ENCODE measurements at places on chromosomes 4 and X.
A peak's percentile ranks its signal among the peaks of the same experiment; 100 is the strongest.

- no peak for DNase-seq
Measured at GRCh38 chrX:145393702-145394235, 146.5 kb downstream of the SPANXN1 start.

GRCh38 chr4:147617841-147618691, 869 bp downstream of the TMEM184C start:
- no peak for DNase-seq

DNA sequence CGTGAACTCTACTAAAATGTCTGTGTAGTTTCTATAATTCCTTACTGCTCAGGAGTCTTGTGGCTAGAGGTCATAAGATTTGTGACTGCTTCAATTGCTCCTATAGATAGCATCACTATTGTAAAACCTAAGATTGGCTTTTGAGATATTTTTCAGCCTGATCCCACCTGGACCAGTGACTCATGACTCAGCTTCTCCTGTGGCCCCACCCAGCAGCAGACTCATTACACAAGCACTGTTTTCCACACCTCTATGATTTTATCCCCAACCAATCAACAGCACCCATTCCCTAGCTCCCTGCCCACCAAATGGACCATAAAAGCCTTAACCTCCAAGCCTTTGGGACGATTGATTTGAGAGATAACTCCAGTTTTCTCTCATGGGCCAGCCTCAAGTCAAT, 1157.0 kb upstream of the INTU start:
- DNase-seq: no peak

DNA sequence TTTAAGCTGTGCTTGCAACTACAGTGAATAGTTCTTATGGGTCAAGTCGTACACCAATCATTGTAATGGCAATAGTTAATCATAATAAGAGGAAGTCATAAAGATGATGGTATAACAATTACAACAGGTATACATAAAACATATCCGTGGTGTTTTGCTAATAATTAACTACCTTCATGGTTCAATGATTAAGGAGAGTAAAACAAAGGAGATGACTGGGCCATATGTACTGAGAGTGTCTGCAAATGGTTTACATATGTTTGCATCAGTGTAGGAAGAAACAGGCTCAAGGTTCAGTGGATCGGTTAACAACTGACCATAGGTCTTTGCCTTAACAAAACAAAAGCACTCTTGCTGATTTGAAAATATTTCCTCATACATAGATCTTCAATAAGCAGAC, 253.0 kb downstream of the COX7B2 start:
- DNase-seq: peak; percentile 72

GRCh38 chrX:135425026-135425965, 3.6 kb downstream of the SMIM10L2A start:
- DNase-seq: no peak

DNA sequence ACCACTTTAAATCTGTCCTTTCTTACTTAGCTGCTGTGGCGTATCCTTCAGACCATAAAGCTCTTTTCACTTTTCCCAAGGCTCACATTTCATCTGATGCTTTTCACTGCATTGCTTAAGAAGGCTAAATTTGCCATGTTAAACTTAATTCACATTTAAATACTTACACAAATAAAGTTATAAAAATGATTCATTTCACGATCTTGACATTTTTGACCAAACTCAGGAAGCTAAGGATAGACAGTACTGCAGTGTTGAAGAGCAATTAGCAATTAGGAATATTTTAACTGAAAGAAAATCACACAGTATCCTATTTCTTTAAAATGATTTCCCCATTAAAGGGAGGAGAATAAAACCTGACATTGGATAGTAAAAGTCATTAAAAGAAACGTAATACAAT, 1038.6 kb downstream of the STPG2 start:
- DNase-seq: no peak

GRCh38 chrX:140815868-140816267, 106.3 kb downstream of the LINC00632 start:
- DNase-seq: no peak

- no peak for DNase-seq
Measured at GRCh38 chr4:40301603-40302002, 33.5 kb upstream of the CHRNA9 start.

DNA sequence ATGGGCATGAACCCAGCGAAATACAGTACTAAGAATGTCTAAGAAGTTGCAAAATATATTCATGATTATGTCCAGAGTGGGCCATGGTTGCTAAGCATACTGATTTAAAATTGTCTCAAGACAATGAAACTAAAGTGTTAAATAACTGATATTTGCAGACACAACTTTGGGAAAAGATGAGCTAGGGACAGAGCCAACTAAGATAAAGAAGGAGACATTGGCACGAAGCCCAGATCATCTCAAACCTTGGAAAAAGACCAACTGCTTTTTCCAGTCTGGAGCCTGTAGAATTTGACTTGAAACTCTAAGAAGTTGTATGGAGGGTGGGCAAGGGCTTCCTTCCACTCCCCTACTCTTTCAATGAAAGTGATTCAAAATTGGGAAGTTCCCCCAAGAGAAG, 108.5 kb upstream of the GLRA2 start:
- no peak for DNase-seq

DNA sequence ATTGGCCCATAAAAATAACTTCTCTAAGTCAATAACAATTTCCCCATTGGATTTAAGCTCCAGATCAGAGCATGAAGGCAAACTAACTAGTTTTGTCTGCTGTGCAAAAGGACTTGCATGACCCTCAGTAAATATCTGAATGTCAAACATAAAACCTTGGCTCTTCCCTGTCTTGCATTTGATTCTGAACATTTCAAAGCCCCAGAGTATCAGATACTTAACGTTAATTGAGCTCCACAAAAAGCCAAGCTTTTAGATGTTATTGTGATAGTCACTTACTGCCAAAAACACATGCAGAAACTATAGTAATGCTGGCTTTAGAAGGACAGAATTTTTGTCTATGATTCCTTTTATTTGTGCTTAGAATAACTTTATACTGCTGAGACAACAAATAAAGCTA, 664.2 kb downstream of the ADGRL3 start:
- DNase-seq: no peak

DNA sequence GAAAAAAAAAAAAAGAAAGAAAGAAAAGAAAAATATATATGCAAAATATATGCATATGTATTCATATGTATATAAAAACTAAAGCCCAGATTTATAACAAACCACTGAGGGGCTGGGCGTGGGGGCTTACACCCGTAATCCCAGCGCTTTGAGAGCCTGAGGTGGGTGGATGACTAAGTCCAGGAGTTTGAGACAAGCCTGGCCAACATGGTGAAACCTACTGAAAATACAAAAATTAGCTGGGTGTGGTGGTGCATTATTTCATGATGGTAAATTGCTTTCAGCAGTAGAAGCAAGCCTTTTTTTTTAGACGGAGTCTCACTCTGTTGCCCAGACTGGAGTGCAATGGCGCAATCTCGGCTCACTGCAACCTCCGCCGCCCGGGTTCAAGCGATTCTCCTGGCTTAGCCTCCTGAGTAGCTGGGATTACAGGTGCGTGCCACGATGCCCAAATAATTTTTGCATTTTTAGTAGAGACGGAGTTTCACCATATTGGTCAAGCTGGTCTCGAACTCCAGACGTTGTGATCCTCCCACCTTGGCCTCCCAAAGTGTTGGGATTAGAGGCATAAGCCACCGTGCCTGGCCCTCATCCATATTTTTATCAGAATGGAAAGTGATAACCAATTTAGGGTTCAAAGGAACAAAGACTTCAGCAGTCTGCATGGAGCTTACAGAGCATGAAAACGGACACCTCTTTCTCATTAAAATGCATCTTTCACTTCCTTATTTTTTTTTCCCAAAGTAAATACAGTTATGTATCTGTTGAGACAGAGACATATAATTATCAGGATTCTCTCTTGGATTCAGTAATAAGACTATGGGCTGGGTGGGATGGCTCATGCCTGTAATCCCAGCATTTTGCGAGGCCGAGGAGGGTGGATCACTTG, 27.7 kb upstream of the MOB1B start:
- DNase-seq: no peak

- no peak for DNase-seq
Measured at GRCh38 chr4:2259541-2260343, 2.2 kb downstream of the MXD4 start.

DNA sequence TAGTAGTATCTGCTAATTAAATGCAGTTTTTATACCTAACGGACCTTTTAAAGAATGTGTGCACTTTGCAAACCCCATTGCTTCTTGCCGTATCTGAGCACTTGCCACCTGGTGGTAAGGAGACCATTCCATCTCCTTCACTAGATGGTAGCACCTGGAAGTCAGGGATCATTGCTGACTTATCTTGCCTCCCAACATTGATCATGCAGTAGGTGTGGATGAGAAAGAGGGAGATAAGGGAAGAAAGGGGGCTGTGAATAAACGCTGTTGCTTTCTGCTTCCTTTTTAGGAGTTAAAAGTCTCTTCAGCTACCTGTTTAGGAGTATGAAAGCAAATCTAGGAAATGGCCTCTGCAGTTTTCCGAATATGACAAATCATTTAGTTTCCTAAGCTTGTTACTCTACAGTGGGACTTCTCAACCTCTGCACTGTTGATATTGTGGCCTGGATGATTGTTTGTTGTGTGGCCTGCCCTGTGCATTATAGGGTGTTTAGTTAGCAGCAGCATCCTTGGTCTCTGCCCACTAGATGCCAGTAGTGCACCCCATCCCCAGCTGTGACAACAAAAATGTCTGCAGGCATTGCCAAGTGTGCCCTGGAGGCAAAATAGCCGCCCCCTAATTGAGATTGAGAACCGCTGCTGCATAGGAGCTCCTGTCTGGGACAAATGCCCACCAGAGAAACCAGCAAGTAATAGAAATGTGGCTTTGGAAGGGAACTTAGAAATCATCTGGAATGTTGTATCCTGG, 38.8 kb downstream of the GAB1 start:
- DNase-seq: no peak

DNA sequence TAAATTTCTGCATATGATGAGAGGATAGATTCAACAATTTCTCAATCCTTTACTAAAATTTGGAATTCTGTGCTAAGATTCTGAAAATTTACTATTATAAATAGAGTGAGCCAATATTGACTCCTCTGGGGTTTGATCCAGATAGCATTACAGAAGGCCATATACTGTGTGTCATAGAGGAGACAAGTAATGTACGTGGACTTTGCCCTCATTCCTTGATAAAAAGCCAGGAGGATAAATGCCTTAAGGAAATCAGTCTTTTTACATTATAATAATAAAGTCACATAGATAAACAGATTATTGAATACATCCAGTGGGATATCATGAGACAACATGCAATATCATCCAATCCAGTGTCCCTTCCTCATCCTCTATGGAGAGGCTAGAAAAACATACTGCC, 188.0 kb upstream of the HDX start:
- peak; percentile 30 for DNase-seq

GRCh38 chr4:77264826-77265225, 107.8 kb downstream of the CCNG2 start:
- DNase-seq: no peak

- DNase-seq: no peak
Measured at GRCh38 chr4:152325831-152326230, 210.1 kb downstream of the FBXW7 start.

GRCh38 chr4:185566972-185567371, 31.7 kb upstream of the PDLIM3 start:
- peak; percentile 80 for DNase-seq

DNA sequence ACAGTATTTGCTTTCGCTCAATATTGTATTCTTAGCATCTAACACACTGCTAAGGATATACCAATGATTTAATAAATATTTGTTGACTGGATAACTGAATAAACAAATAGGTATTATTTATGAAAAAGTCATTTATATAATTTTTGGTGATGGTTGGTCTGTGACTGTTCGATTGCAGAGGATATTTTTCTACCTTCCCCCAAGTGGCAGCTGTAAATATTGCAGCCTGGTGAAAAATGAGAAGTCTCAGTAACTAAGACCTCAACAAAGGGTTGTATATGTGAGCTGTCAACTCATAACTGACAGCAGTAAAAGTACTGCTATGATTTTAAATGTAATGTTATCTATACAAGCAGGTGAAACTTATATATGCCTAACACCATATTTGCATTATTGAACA, 36.0 kb downstream of the HTR2C start:
- no peak for DNase-seq

DNA sequence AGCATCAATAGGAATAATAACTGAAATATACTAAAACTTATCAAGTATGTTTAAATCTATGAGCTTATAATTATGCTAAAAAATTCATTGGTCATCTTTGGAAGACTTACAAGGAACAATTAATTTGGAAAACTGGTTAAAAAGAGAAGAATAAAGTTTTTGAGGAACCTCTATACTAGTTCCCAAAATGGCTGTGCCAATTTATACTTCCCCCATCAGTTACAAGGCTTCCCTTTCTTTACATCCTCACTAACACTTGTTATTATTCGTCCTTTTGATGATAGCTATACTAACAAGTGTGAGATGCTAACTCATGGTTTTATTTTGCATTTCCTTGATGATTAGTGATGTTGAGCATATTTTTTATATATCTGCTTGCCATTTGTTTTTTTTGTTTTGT, 17.1 kb downstream of the OGT start:
- DNase-seq: no peak

- DNase-seq: no peak
Measured at GRCh38 chr4:168688584-168688983, 191.7 kb downstream of the PALLD start.

DNA sequence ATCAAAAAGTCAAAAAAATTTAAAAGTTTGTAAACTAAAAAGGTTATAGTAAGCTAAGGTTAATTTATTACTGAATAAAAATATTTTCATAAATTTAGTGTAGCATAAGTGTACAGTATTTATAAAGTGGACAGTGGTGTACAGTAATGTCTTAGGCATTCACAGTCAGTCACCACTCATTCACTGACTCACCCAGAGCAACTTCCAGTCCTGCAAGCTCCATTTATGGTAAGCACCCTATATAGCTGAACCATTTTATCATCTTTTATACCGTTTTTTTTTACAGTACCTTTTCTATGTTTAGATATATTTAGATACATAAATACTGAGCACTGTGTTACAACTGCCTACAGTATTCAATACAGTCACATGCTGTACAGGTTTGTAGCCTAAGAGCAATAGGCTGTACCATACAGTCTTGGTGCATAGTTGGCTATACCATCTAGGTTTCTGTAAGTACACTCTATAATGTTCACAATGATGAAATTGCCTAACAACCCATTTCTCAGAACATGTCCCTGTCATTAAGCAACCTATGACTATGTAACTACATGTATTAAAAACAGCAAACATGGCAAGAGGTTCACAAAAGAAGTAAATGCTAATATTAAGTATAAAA, 18.6 kb downstream of the ACSL4 start:
- DNase-seq: no peak

- DNase-seq: peak; percentile 9
Measured at GRCh38 chrX:131366407-131366806, 77.3 kb upstream of the IGSF1 start.

DNA sequence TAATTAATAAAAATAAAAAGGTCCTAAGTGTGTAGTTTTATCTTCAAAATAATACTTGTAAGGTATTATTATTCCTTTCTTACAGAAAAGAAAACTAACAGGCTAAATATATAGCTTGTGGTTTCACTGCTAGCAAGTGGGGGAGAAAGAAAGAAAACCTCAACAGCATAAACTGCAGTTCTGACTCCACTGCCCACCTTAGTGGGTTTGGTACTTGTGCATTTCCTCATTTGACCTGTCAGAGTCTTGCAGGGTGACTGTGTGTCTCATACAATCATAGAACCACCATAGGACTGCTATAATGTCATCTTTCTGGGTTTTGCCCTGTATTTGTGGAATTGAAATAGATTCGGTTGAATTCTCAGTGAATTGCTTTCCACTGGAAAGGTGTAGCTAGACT, 94.7 kb upstream of the PUDP start:
- no peak for DNase-seq
